ENCODE measurements at places on chromosomes 4 and X.

DNA sequence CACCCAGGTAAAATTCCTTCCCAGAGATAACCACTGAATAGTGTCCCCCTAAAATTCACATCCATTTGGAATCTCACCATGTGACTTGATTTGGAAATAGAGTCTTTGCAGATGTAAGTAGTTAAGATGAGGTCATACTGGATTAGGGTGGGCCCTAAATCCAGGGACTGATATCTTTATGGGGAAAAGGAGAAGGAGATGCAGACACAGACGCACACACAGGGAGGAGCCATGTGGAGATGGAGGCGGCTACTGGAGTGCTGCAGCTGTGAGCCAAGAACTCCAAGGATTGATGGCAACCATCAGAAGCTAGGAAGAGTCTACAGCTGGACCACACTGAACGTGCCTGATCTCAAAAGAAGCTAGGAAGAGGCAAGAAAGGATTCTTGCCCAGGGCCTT lies 96.6 kb upstream of the SRD5A3 start:
- no peak for DNase-seq

DNA sequence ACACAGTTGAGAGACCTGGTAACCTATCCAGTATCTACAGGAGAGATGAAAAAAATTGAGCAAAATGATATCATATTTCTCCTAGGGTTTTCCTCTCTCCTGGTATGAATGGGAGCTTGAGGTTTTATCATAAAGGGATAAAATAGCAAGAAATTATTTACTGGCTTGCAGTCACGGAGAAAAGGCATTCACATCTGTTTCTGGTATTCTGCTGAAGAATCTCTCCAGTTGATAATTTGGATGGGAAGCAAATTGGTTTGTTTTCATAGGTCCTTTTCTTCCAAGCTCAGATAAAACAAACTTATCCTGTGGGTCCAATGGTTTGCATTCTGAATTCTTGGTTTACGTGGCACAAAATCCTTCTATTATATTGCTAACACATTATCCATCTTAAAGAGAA lies 83.1 kb upstream of the GYPA start:
- no peak for DNase-seq

GRCh38 chr4:6926681-6927478 lies 17.3 kb downstream of the TBC1D14 start:
- DNase-seq: no peak

GRCh38 chrX:111520506-111520905 lies 9.1 kb downstream of the SERTM2 start:
- no peak for DNase-seq

GRCh38 chr4:147578051-147578476 lies 39.1 kb upstream of the TMEM184C start:
- DNase-seq: no peak

DNA sequence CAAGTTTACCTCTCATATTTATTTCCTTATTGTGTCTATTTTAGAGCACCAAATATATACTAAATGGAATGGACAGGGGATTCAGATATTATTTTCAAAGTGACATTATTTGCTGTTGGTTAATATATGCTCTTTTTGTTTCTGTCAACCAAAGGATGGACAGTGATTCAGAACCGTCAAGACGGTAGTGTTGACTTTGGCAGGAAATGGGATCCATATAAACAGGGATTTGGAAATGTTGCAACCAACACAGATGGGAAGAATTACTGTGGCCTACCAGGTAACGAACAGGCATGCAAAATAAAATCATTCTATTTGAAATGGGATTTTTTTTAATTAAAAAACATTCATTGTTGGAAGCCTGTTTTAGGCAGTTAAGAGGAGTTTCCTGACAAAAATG lies 6.2 kb downstream of the FGB start:
- no peak for DNase-seq

- no peak for DNase-seq
Observed at GRCh38 chr4:54941994-54942552, 183.3 kb downstream of the KDR start.

- DNase-seq: no peak
Observed at GRCh38 chr4:110730318-110730717, 107.4 kb upstream of the PITX2 start.

DNA sequence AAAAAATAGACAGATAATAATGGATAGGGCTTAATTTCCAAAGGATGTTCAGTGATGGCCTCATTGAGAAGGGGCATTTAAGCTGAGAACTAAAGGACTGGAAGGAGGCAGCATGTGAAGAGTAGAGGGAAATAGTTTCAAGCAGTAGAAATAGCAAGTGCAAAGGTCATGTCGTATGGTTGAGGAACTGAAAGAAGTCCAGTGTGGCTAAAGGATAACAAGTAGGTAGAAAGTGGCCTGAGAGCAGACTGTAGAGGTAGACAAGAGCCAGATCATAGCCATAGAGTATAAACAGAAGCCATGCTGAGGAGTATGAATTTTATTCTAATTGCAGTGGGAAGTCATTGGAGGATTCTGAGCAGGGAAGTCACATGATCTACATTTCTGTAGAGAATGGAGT lies 72.3 kb downstream of the GRIA3 start:
- no peak for DNase-seq

GRCh38 chr4:79445371-79445781 lies 37.3 kb upstream of the GK2 start:
- DNase-seq: no peak

DNA sequence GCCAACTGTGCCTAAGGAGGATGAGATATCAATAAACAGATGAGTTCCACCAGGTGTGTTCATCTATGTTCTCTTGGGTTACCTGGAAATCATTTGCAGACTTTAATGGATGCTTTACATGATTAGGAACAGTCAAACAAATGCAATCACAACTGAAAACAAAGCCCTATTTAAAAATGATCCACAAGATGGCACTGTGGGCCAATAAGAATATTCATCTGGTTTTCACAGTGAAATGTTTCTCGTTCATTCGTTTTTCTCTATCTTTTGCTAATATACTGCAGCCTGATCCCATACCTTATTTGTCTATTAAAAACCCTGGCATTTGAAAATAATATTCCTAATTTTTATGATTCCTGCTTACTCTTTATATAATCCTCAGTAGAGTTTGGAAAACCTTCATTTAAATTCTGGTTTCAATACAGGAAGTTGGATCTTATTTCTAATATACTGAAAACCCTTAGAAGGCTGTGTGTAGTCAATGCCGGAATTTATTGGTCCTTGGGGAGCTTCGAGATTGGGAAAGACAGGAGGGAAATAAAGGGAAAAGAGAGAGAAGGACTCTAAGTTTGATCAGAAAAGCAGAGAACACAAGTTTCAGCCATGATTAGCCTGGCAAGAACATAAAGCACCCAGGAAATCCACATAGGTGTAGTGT lies 63.8 kb upstream of the TAPT1 start:
- DNase-seq: no peak

DNA sequence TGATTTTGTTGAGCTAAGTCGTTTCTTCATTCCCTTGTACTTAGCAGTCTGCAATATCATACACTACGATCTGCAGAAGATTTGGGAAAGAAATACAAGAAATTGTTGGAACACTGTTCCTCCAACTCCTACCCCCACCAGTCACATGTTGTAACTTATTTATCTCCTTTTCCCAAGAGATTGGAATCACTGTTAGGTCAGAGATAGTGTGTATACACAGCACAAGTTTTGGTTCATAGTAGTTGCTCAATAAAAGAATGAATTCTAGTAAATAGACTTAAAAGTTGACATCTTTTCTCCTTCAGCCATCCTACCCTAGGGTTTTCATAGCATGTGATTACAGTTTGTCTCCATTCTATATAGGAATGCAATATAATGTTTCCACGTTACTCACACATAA lies 68.8 kb downstream of the ARFIP1 start:
- DNase-seq: no peak

DNA sequence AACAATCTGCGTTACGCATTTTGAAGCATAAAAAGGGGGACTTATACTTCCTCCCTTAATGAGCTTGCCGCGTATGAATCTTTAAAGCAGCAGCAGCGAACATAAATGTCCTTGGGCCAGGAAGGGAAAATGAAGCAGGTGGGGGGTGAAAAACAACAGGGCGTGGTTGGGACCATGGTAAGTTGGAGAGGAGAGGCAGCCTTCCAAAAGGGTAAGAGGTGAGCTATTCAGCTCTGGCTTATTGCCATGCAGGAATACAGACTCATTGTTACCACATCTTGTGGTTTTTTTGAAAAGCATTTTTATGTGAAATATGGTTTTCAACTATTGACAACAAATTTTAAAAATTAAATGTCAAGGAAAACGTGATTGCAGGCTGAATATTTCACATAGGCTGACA lies 710.7 kb upstream of the FAM241A start:
- no peak for DNase-seq

DNA sequence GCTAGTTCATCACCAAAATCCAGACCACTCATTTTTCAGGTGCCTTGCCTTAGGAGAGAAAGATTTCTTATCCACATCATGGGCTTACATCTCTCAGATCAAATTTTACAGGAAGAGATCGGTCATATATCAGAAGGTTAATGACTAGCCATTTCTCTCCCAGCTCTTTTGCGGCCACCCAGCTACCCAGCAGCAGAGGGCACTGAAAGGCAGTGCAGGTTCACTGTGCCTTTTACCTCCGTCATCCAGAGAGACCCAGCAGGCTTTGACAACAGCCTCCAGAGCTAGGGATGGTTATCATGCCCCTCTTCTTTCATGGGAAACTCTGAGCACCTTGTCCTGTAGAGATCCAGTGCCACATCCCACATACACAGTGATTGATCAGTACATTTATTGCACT lies 384.8 kb downstream of the AFF2 start:
- DNase-seq: no peak

GRCh38 chr4:39427520-39428114 lies 20.9 kb downstream of the KLB start:
- DNase-seq: no peak

GRCh38 chr4:173398220-173398619 lies 696 bp downstream of the SCRG1 start:
- DNase-seq: no peak

GRCh38 chrX:7235071-7235470 lies 87.1 kb upstream of the PUDP start:
- DNase-seq: no peak

DNA sequence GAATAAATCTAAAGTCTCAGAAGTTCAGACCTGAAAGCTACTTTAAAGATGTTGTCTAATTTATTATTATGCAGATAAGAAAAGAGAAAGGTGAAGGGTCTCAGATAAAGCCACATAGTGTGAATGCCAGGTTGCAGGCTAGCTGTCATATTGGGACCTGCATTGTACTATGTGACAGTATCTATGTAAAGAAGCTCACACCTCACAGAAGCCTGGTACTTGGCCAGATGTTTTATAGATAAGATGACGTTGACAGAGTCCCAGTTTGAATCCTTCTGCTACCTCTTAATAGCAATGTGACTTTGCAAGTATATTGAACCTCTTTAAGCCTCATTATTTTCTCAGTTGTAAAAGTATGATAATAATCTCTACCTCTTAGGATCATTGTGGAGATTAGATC lies 227.0 kb downstream of the SPRY1 start:
- no peak for DNase-seq

- no peak for DNase-seq
Observed at GRCh38 chr4:181502611-181503010, 740.6 kb upstream of the TENM3 start.
